ENCODE measurements at places on chromosomes 13 and 19.

DNA sequence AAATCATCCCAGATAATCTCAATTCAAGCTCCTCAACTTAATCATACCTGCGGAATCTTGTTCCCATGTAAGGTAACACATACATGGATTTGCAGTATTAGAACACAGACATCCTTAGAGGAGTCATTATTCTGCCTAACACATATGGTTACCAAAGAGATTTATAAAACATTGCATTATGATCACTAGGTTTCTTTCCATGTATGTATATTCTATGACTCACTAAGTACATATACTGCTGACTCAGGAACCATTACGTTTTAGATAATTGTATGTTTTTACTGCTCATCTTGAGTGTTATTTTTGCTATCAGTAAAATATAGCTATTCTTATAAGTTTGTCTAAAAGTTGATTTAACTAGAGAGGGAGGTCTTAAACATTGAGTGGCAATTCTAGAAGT is 182.9 kb downstream of the SLITRK6 start:
- DNase-seq, result no peak

GRCh38 chr19:2044709-2045500 is 6.1 kb downstream of the MKNK2 start:
- DNase-seq, result no peak

GRCh38 chr19:41872775-41873647 is 4.1 kb upstream of the CD79A start:
- peak; percentile 56 for DNase-seq

DNA sequence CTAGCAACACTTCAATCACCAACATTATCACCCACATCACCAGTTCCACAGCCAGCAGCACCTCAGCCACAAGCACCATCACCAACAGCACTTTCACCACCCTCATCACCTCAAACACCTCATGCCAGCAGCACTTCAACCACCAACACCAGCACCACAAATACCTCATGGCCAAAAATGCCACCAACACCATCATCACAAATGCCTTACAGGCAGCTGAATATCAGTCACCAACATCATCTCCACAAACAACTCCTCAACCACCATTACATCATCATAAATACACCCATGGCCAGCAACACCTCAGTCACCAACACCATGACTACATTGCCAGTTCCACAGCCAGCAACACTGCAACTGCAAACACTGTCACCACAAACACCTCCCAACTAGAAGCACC is 10.4 kb downstream of the FCER2 start:
- no peak for DNase-seq

- peak; percentile 34 for DNase-seq
Measured at GRCh38 chr19:3618144-3618810, 8.3 kb downstream of the CACTIN start.

GRCh38 chr13:100547791-100548201 is 40.8 kb downstream of the GGACT start:
- DNase-seq, result no peak

GRCh38 chr13:20843166-20843565 is 59.4 kb downstream of the XPO4 start:
- no peak for DNase-seq

- no peak for DNase-seq
Measured at GRCh38 chr19:39833160-39833463, 850 bp downstream of the DYRK1B start.

DNA sequence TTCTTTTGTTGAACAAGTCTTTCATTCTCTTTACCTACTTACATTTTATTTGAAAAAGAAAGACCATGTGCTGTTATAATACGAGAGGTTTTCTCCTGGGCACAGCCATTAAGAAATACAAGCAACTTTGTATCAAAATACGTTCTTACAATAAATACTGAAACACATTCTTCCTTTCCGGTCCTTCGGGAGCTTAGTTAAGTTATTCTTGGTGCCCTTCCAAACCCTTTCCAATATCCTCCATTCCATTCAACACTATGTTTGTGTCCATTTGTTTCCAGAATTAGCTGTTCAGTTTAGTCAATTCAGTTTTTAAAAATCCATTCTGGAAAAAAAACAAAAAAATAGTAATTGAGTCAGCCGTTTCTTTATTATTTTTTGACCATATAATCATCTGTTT is 746.8 kb upstream of the SLC10A2 start:
- no peak for DNase-seq

DNA sequence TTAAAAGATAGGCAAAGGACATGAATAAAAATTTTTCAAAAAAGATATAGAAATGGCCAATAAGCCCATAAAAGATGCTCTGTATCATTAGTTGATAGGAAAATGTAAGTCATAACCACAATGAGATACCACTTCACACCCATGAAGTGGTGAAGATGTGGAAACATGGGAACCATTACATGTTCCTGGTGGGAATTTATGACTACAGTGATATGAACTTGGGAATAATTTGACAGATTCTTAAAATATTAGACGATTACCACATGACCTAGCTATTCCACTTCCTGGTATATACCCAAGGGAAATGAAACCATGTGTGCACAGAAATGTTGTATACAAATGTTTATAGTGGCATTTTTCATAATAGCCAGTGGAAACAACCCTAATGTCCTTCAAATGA is 232.2 kb downstream of the GGACT start:
- DNase-seq, result no peak

DNA sequence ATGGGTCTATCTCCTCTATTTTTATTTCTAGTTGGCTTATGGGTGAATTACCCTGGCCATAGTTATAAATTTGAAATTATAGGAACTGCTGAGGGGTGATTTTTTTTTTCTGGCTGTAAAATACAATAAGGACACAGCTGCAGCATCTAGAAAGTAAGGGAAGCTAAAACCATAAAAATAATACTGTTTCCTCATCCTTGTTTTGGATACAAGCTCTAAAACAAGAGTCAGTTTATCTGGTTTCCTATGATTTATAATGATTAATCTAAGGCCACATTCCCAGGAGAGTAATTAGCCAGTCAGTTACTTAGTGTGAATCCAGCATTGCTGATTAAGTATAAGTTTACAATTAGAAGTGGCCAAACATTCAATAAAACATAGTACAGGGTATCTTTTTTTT is 219.1 kb upstream of the NBEA start:
- no peak for DNase-seq

- DNase-seq, result no peak
Measured at GRCh38 chr19:46745521-46746280, at the start of gene FKRP. Gene FKRP, plus strand, starts transcription at chr19:46746057. Its CDS starts 9,394 bp downstream, at chr19:46755451.

DNA sequence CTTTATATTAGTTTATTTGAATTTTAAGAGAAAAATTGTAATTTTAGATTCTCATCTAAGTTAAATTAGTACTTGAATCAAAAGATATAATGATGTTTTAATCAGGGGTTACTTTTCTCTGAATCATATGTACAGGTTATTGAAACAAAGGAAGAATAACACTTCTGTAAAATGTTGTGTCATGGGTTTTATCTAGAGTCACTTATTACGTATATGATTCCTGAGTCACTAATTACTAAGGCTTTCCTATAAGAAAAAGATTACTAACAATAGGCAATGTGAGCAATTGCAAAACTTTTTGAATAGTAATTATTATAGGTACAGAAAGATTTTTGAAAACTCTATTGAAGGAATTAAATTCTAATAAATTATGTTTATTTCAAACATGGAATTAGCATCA is 99.2 kb upstream of the KLF5 start:
- no peak for DNase-seq

DNA sequence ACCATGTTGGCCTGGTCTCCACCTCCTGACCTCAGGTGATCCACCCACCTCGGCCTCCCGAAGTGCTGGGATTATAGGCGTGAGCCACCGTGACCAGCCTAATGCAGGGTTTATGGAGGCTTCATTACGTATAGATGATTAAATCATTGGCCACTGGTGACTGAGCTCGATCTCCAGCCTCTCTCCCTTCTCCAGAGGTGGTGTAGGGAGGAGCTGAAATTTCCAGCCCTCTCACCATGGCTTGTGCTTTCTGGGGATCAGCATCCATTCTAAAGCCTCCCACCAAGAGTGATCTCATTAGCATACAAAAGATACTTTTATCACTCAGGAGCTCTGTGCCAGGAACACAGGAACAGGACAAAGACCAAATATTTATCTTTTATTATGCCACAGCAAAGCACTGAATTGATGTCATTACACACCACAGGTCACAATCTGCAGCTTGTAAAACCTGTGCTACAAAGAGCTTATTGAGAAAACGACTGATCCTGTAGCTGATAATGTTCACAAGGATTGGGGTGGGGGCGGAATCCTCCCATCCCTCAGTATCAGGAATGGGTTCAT is 32.4 kb downstream of the RHPN2 start:
- no peak for DNase-seq

DNA sequence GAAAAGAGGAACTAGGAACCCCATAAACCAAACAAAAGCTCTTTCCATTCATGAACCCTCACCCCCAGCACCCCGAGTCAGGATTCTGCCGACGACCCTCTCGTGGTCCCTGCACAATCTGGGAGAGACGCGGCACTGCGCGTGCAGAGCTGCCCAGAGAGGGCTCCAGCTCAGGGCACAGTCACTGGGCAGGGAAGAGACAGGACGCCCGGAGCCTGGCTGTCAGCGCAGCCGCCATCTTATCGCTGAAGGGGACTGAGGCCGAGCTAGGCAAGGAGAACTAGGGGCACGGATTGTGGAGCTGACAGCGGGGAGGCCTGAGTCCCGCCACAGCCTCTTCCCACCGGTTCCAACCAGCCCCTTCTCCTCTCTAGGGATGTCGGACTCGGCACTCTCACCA is 349 bp downstream of the ZNF98 start:
- DNase-seq, result no peak

GRCh38 chr19:16034180-16034579 is 42.1 kb upstream of the TPM4 start:
- DNase-seq, result no peak

- DNase-seq, result no peak
Measured at GRCh38 chr13:20168396-20168795, 7.5 kb upstream of the GJA3 start.

DNA sequence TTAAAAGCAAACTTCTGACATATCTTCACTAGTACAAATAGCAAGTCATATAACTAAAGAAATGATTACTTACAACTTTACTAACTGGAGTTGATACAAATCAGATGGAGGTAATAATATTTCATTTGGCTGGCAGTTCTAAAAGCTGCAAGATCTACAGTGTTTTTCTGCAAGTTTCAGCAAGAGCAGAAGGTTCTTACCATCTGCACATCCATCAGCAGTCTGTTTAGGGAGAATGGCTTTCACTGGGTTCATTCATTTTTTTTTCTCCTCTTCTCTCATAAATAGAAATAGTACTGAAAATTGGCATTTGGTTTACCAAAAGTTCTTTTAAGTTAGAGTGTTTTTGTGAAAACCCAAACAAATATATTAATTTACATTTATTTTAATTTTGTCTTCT is 3.1 kb upstream of the SHISA2 start:
- DNase-seq, result no peak

- DNase-seq, result no peak
Measured at GRCh38 chr13:36975172-36975571, 24.0 kb downstream of the ALG5 start.

GRCh38 chr13:107450431-107450830 is 764.9 kb downstream of the LIG4 start:
- no peak for DNase-seq

GRCh38 chr19:46372901-46373490 is 26.1 kb downstream of the PPP5C start:
- DNase-seq, result no peak

DNA sequence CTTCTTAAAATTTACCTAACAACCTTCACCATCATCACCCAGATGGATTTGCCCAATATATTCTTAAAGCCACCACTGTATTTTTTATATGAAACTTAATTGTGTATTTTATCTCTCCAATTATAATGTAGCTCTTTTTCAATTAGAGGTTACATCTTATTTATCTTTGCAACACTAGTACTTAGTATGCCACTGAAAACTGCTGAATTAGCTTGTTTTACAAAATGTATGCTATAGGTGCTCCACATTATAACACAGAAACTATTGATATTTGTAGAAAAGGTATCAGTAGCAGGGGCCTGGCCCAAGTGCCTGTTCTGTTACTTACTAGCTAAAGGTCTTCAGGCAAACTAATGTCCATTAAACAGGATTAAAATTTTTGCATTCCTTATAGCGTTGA is 35.8 kb upstream of the PCDH17 start:
- DNase-seq, result no peak

- DNase-seq, result no peak
Measured at GRCh38 chr13:112643759-112644459, 45.9 kb upstream of the ATP11A start.

- DNase-seq, result no peak
Measured at GRCh38 chr19:10052602-10053360, 33.3 kb upstream of the SHFL start.

GRCh38 chr19:11708457-11708856 is 30.3 kb downstream of the ZNF823 start:
- no peak for DNase-seq

GRCh38 chr13:98217597-98217996 is 40.5 kb upstream of the RNF113B start:
- no peak for DNase-seq

Data from T follicular helper cell (primary cell).